ENCODE measurements at places on chromosomes 6 and 20. TPM values are rescaled to one million over a fixed set of nuclear protein-coding genes. Genes with fewer than 3 reads are reported as not detected.

Gene SMLR1
- total RNA-seq, result not detected

DNA sequence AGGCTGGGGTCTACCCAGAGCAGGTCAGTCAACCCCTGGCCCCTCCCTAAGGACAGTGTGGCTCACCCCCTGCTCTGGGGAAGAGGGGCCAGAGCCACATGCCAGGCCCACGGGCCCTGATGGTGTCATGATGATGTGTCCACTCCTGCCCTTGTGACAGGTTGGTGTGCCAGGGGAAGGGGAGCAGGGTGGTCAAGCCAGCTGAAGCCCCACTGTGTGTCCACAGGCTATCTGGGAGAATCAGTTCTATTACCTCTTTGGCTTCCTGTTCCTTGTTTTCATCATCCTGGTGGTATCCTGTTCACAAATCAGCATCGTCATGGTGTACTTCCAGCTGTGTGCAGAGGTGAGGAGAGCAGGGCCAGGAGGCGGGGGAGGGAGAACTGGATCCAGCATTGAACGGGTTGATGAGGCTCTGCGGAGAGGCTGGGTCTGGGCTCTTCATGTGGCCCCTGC lies 47.7 kb downstream of the PLAGL2 start:
- H3K4me1 ChIP-seq, result peaks cover 9% of the 10 kb centered on the region
- H3K27me3 ChIP-seq, result no peaks in the 10 kb centered on the region
- H3K36me3 ChIP-seq, result peaks cover 76% of the 10 kb centered on the region
- no peak for DNase-seq
- H3K27ac ChIP-seq, result no peak overlapping the region

DNA sequence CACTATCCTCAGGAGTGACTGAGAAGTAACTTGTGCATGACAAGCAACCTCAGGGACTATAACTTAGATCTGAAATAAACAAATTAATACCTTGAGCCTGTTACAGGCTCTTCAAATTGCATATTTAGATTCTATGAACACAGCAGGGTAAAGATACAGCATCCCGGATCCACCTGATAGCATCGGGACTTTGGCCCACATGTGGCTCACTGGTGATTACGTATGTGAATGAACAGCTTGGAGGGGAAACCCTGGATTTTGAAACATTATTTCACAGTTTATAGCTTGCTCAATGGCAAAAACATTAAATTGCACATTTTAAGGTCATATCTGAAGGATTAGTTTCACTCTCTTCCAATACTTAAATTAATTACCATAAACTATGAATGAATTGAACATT lies 133.2 kb downstream of the KHDRBS2 start:
- H3K36me3 ChIP-seq, result no peaks in the 10 kb centered on the region
- no peak for DNase-seq
- no peak overlapping the region for H3K27ac ChIP-seq
- H3K27me3 ChIP-seq, result no peaks in the 10 kb centered on the region
- H3K4me1 ChIP-seq, result no peaks in the 10 kb centered on the region

GRCh38 chr6:149925974-149926777 lies 3.3 kb upstream of the RAET1G start:
- no peaks in the 10 kb centered on the region for H3K4me1 ChIP-seq
- peak; percentile 95 for DNase-seq
- H3K36me3 ChIP-seq, result no peaks in the 10 kb centered on the region
- peak overlapping the region; percentile 67 for H3K27ac ChIP-seq
- H3K27me3 ChIP-seq, result no peaks in the 10 kb centered on the region

DNA sequence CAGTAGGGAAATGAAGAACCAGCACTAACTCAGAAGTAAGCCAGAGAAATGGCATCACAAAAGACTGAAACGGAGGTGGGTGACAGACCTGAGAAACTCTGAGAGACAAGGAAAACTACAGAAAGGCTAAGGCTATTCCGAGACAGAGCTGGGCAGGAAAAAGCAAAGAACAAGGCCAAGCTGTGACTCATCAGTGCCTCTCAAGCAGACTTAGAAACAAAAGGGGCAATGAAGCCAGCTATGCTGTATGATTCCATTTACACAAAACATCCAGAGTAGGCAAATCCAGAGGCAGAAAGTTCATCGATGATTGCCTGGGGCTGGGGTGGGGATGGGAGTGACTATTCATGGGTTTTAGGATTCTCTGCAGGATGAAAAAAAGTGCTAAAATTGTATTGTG lies 50.0 kb downstream of the SLC23A2 start:
- no peaks in the 10 kb centered on the region for H3K27me3 ChIP-seq
- peak overlapping the region; percentile 55 for H3K27ac ChIP-seq
- peaks cover 4% of the 10 kb centered on the region for H3K36me3 ChIP-seq
- DNase-seq, result peak; percentile 64

GRCh38 chr20:48381353-48382120 lies 446.3 kb downstream of the PREX1 start:
- H3K36me3 ChIP-seq, result no peaks in the 10 kb centered on the region
- H3K27me3 ChIP-seq, result no peaks in the 10 kb centered on the region
- DNase-seq, result no peak
- H3K4me1 ChIP-seq, result no peaks in the 10 kb centered on the region

DNA sequence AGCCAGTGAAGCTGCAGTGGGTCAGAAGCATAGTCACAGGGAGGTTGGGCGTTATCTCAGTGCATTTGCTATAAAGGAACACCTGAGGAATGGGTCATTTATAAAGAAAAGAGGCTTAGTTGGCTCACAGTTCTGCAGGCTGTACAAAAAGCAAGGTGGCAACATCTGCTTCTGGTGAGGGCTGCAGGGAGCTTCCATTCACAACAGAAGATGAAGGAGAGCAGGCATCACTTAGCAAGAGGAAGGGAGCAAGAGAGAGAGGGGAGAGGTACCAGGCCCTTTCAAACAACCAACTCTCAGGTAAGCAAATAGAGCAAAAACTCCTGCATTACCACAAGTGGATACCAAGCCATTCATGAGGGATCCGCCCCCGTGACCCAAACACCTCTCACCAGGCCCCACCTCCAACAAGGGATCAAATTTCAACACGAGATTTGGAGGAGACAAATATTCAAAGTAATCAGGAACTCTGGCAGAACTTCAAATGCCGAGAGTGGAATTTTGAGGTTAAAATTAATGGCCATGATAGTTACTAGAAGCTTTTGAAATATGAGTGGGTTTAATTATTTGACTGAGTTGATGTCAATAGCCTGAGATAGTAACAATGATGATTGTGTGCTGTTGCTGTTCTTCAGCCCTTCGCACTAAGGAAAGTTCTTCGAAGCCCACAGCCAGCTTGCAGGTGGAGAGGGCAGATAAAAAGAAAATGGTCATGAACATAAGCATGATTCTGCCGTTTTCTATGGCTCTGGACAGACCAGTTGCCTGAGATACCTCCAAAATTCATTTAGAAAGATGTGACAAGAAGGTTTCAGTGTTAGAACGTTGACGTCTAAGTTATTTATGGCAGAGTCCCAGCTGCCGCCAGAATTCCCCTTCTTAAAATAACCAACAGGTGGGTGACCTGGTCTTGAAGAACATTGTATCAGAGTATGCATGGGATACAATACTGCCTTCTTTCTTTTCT lies 55.3 kb upstream of the ADTRP start:
- H3K36me3 ChIP-seq, result no peaks in the 10 kb centered on the region
- no peaks in the 10 kb centered on the region for H3K4me1 ChIP-seq
- no peaks in the 10 kb centered on the region for H3K27me3 ChIP-seq
- no peak overlapping the region for H3K4me3 ChIP-seq

- H3K27me3 ChIP-seq, result no peaks in the 10 kb centered on the region
- no peak overlapping the region for H3K27ac ChIP-seq
- peaks cover 11% of the 10 kb centered on the region for H3K4me1 ChIP-seq
- H3K36me3 ChIP-seq, result no peaks in the 10 kb centered on the region
Measured at GRCh38 chr6:160768101-160768500, 66.1 kb downstream of the PLG start.

DNA sequence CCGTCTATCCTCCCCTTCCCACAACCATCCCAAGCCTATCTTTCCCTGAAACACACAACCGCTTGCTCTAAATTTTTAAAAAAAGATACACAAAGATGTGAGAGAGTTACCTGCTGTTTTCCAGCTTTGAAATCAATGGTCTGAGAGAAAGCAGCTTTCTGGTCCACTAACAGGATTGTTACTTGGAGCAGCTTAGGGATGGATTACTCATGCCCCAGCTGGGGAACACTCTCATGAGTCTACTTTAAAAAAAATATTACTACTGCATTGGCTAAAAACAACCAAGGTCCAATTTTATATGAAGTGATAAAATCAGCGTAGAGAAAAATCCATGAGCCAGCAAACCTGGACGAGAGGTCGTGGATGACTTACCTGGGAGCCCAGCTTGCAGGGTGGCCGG lies 29.6 kb upstream of the FOXC1 start:
- H3K4me3 ChIP-seq, result no peak overlapping the region
- H3K27me3 ChIP-seq, result no peaks in the 10 kb centered on the region
- no peak for DNase-seq

DNA sequence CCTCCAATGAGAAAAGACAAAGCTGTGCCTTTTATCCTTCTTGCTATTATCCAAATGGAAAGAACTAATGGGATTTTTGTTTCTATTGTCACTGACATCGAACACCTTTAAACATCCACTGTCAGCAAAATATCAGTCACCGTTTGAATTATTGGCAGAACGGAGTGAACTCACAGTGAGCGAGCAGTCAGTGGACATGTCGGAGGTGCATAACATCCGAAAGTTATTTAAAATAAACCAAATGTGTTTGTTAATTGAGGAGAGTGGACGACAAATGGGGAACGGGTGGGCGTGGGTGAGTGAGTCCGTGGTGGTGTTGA lies 38.8 kb downstream of the PMEPA1 start:
- H3K27ac ChIP-seq, result no peak overlapping the region
- H3K36me3 ChIP-seq, result no peaks in the 10 kb centered on the region
- H3K27me3 ChIP-seq, result no peaks in the 10 kb centered on the region
- H3K4me1 ChIP-seq, result no peaks in the 10 kb centered on the region
- DNase-seq, result no peak
